H9 (cell line): ENCODE measurements at places on chromosomes 11 and 22.

GRCh38 chr11:106690923-106691322 is 327.4 kb downstream of the GUCY1A2 start:
- DNase-seq: no peak

GRCh38 chr22:37514526-37515051 is 4.6 kb downstream of the CARD10 start:
- DNase-seq: no peak

- DNase-seq: no peak
These were observed 302.0 kb downstream of the ETS1 start for GRCh38 chr11:128285321-128285720.

DNA sequence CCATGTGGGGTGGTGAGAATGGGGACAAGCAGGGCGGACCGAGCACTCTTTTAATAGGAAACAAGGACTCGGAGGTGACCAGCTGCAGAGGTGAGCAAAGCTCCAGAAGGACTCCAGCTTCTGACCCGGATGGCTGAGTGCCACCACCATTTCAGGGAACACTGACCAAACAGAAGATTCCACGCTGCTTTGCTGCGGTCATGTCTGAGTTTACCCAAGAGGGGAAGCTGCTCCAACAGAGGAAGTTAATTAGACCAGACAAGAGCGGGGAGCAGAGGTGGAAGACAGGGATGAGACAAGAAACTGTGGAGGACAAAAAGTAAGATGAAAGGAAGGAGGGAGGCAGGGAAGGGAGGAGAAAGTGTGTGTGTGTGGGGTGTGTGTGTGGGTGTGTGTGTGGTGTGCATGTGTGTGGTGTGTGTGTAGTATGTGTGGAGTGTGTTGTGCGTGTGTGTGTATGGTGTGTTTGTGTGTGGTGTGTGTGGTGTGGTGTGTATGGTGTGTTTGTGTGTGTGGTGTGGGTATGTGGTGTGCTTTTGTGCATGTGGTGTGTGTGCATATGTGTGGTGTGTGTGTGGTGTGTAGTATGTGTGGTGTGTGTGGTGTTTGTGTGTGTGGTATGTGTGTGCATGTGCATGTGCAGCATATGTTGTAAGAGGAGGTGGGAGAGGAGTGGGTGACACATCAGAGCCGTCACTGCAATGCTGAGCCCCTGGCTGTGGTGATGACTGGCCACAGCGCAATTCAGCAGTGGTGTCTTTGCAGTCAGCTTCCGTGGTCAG is 82.2 kb upstream of the AKIP1 start:
- peak; percentile 12 for DNase-seq

- no peak for DNase-seq
These were observed 13.0 kb upstream of the BID start for GRCh38 chr22:17787241-17787640.

- no peak for DNase-seq
These were observed 25.9 kb downstream of the OR51E2 start for GRCh38 chr11:4671741-4672140.

- DNase-seq: no peak
These were observed 11.2 kb downstream of the PEX26 start for GRCh38 chr22:18088825-18089568.

DNA sequence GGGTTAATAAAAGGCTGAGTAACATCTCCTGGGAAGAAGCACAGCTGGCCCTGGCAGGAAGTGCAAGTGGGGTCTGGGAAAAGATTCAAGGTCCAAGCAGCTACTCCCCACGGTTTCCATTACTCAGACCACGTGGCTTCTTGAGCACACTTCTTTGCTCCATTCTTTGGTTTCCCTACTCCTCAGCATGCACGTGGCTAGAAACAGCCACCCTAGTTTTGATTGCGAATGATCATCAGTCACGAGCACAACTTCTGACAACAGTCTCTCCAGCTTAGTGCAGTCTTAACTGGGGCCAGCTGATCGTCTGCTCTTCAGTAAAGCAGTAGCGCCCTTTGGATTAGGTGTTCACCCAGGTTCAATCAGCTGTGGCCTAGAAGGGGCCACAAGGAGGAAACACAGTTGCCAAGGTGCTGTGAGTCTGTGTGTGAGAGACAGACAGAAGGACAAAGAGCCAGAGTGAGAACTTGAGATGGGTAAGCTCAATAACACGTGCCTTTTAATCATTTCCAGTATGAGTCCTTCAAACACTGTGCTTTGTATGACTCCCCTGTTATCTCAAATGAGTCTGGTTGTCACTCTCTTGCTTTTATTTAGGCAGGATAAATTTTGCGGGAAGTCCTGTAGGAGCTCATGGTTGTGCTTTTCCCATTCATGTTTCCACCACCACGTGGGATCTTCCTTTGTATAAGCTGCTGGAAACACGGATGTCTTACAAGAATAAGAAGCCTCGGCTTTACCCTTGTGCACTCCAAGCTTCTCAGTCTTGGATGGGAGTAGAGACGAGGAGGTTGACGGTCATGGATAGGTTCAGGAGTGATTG is 901 bp upstream of the PARVA start:
- DNase-seq: no peak

DNA sequence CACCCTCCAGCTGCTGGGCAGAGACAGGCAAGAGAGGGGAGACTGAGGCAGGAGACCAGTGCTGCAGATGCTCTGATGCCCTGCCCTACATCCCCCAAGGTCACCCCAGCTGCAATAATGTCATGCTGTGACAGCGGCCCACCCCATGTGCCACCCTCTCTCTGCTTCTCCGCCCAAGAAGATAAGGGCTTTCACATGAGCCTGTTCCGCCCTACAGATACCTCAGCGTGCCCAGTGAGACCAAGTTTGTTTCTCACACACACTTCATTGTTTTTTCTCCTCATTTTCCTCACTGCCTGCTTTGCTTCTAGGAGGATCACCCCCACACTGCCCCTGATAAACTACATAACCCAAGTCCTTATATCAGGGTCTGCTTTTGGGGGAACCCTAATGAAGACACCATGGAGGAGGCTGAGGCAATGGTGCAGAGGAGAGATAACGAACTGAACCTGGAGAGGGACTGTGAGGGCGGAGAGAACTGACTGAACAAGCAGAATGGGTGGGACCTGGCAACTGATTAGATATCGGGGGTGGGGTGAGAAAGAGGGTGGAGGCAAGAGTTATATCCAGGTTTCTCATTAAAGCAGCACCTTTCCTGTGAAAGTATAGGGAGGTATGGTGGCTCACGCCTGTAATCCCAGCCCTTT is 37.5 kb upstream of the TSKU start:
- no peak for DNase-seq

DNA sequence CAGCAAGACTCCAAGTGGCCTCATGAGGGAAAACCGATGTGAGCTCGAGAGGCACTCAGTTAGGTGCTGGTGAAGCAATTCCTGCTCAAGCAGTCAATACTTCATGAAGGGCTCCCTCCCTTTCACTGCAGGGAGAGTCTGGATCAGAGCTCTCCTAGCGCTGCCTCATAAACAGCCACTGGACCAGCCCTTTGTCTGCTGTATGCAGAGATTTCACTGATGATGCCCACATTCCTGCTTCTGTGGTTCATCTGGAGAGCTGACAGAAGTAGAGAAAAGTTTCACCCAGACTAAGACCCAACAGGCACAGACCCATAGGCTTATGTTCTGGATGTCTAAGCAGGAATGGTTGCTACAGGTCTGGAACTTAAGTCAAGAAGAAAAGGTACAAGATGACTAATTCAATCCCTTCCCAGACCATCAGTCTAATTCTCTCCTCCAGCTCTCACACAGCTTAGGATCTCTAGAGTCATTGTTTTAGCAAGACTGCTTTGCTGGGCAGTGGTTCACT is 4.0 kb downstream of the UCP2 start:
- no peak for DNase-seq

DNA sequence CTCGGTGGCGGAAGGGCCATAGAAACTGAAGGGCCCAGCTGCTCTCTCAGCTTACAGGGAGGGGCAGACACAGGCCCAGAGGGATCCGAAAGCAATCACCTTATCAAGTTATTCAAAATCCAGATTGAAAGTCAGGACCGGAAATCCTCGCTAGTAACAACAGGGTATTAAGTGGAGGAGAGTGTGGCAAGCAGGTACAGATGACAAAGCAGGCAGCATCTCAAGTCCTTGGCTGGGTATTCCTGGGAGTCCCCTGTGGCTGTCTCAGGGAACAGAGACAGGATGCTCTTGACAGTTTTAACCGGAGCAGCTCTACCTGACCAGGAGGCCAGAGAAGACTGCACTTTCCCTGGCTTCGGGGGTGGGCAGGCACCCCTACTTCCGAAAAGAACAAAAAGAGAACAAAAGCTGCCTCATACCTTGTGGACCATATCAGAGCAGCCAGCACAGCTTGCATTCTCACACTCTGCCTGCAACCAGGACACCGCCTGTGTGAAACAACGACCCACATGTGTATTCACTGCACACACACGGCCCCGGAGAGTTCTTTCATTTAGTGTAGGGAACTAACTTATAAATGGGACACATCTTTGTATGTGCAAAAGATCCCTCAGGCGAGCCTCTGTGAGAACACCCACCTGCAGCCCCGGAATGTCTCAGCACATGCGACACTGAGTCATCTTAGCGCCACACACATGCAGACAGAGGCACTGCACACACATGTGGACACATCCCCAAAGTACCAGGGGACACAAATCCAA is 78.3 kb downstream of the MICAL3 start:
- no peak for DNase-seq
